ENCODE measurements at places on chromosomes 12 and 14.

- no peak for DNase-seq
Measured at GRCh38 chr12:92603741-92604432, 98.9 kb upstream of the PLEKHG7 start.

GRCh38 chr12:26789731-26790644, 43.0 kb downstream of the ITPR2 start:
- no peak for DNase-seq

DNA sequence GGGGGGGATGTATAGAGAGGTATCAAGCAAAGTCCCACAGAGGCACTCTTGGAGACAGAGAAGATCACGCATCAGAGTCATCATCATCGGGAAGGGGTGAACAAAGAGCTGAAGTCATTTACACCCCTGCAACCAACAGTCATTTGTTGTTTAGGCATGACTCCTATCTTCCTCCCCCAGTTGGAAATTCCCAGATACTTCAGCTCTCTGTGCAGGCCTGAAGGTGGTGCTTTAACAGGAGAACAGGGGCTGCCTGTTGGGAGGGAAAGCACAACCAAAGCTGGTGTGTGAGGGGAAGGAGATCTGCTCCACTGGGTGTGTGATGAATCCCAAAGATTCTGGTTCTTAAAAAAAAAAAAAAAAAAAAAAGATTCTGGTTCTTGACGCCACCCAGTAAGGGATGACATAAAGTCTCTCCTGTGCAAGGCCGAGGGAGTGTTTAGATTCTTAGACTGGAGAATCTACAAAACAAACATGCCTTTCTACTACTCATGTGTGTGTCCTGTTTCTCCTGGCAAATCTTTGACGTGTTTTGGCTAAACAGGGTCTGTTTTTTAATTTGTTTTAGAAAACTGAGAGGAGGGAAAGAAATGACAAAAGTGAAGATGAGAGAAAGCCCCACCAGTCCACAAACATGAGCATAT, 121.0 kb upstream of the ARHGAP5 start:
- no peak for DNase-seq

GRCh38 chr12:41225179-41225578, 37.1 kb downstream of the PDZRN4 start:
- no peak for DNase-seq

DNA sequence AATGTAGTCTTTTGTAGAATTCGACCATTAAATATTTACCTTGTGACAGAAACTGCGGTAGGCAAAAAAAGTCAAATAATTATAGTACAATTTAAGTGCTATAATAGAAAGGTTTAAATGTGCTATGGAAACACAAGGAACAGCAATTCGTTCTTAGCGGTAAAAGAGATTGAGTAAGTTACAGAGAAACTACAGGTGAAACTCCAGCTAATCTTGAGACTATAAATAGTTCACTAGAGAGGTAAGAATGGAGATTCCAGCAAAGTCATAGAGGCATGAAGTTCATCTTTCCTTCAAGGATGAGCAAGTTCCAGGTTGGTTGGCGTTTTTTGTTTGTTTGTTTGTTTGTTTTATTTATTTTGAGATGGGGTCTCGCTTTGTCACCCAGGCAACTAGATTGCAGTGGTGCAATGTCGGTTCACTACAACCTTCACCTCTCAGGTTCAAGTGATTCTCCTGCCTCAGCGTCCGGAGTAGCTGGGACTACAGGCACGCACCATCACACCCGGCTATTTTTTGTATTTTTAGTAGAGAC, 878 bp upstream of the R3HDM2 start:
- no peak for DNase-seq

GRCh38 chr14:61498303-61498702, 176.9 kb downstream of the PRKCH start:
- no peak for DNase-seq

DNA sequence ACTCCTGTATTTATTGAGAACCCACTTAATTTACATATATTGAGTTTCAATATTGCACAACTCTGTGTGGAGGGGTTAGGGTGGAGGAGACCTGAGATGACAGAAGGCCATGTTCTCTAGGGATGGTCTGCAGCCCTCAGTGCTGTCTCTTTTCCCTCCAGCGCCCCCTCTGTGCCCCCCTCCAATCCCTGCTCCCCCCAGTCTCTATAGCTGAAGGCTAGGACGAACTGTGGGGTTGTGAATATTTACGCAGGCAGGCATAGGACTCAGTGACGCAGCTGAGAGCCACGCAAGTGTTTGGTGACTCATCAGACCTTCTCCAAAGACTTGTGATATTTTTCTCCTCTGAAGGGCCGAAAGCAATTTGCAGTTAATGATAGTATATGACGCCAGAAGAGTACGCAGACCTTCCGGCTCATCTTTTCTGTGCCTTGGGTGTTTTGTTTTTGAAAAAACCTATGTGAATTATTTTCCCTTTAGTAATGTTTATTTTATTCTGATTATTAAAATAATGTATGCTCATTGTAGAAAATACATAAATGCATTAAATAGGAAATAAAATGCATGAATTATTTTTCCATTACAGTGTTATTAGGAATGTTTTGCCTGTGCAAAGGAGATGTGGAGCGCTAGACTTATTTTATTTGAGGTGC, 85.3 kb downstream of the SLC25A47 start:
- no peak for DNase-seq

DNA sequence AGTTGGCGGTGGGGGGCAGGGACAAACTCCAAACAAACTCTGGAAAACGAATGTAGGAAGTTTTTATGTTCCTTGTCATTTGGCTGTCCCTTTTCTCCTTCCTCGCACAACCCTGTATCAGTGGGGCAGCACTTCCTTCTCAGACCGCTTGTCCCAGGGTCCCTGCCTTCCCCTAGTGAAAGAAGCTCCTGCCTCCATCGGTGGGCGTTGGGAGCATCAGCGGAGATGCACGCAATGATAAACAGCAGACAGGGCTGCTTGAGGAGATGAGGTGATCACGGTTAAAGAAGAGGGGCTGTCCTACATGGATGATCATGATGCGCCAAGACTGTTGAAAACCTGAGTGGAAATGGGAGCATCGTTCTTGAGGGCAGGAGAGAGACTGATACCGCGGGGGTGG, 620 bp downstream of the C1S start:
- DNase-seq, result no peak

DNA sequence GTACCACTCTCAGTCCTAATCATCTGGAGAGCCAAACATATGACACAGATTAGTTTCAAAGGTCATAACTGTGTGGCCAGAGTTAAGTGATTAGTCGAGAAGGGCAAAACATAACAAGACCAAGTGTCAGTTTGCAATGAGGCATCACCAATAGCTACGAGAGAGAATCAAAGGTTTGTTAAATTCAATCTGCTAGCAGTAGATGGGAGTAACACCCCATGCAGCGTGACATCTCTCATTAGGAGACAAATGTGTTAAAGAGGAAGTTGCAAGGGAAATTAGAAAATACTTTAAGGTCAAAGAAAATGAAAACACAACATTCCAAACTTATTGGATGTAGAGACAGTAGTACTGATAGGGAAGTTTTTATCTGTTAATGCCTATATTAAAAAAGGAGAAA, 135.7 kb upstream of the SYT10 start:
- no peak for DNase-seq

DNA sequence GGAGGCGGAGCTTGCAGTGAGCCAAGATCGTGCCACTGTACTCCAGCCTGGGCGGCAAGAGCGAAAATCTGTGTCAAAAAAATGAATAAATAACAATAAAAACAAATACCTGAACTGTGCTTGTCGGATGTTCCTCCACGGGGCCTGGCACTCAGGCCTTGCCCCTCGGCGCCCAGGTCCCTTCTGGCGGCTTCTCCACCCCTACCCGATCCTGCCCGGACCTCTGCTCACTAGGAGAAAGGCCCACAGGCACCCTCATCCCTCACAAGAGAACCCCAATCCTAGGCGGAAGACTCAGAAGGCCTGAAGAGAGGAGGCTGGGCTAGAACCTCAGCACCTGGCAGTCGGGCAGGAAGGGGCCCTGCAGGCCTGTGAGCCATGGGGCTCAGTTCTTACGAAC, 21.0 kb upstream of the BTBD6 start:
- DNase-seq, result no peak

DNA sequence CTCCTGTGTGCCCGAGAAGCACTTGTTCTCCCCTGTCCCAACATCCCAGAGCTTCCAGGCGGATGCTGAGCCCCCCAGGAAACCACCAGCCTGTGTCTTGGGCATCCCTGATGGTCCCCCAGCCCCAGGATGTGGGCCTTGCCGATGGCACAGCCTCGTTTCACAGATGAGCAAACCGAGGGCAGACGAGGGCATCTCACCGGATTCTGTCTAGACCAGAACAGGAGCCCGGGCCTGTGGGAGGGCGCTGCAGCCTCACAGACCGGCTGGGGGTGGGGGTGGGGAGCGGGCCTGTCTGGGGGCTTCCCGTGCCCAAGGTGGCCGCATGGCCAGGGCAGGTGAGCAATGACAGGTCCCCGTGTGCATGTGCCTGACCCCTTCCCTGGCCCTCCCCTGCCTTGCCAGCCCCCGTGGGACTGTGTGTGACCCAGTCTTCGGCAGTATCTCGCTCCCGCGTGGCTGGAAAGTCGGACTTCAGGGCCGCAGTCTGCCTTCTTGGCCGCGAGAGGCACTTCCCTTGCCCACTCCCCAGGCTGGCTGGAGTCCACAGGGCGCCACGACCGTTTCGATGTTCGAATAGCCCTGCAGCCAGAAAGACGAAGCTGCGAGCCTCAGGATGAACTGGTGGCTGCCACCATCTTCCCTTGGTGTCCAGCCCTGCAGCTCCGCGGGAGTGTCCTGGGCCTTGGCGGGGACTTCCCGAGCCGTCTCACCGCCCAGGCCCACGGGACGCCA, 8.9 kb downstream of the RFLNA start:
- DNase-seq, result no peak

- no peak for DNase-seq
Measured at GRCh38 chr14:102485693-102486512, 23.7 kb downstream of the ANKRD9 start.

DNA sequence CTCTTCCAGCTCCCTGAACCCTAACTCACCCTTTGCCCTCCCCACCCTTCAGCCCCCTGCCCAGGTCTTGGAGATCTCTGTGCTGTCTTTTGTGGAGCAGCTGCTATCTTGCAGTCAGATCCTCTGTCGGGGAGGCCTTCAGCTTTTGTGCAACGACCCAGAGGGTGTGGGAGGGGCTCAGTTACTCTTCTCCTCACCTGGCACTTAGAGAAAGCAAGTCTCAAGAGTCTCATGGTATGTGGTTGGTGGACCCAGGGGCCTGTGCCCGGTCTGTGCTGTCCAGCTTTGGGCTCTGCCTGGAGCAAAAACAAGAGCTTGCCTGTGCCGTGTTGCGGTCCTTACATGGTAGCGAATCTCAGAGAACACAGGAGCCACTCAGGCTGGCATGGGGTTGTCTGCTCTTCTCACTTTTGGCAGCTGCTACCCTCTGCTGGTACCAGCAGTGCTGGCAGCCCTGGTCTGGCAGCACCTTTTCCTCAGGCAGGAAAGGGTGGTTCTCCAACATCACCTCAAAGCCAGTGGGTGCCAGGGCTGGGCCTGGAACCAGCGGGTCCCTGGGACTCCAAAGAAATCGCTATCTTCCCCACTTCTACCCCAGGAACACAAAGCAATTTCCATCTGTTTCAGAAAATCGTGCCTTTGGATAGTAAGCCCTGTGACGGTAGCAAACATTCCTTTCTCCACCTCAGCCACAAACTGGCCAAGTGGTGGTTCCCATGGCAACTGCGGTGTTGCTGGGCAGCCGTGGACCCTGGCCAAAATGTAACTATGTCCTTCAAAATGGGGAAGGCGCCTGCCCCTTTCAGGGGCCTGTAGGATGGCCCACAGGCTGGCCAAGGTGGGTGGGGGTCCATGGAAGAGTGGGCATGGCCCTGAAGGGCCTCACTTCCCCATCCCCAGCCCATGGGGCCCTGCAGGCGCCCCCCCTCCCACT, 90.0 kb downstream of the RIN3 start:
- no peak for DNase-seq

DNA sequence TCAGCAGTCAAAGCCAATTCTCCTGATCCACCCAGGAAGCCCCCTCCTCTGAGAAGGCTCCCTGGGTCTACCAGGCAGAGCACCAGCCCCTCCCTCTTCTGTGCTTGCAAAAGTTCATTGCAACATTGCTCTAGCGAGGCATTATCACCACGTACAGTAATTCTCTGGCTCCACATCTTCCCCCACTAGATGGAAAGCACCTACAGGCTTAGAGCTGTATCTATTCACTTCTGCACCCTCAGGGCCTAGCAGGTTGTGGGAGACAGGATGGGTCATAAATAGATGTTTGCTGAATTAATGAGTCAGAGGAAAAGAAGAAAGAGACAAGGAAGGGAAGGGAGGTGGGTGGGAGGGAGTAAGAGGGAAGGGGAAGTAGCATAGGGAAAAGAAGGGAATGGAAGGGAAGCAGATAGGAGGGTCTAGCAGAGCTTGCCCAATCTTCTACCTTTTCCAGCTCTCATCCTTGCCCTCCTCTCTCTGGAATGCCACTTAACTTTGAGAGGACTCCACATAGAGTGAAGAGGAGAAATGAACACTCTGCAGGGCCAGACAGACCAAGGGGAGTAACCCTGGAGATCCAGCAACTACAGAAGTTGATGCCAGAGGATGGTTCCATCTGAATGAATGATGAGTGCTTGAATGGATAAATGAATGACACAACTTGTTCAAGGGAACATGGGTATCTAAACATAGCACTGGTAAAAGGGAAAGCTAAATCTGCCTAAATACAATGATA, 42.0 kb upstream of the NT5DC3 start:
- DNase-seq, result no peak

DNA sequence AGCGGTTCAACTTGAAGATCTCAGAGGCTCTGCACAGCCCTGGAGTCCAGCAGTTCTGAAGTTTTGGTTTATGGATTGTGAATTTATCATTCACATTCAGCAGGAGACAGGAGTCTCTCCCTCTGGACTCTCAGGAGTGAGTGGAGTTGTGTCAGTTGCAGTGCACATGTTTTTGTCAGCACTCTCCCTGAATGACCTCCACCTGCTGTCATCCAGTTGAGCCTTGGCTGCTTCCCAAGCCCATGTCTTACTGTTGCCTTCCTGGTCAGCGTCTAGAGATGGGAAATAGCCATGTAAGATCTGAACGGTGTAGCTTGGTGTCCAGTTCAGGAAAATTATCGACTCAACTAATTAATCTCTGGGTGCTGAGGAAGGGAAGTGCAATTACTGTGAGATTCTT, 133.2 kb downstream of the PRKCH start:
- no peak for DNase-seq

GRCh38 chr12:1914114-1914911, 4.1 kb downstream of the CACNA2D4 start:
- DNase-seq, result no peak

DNA sequence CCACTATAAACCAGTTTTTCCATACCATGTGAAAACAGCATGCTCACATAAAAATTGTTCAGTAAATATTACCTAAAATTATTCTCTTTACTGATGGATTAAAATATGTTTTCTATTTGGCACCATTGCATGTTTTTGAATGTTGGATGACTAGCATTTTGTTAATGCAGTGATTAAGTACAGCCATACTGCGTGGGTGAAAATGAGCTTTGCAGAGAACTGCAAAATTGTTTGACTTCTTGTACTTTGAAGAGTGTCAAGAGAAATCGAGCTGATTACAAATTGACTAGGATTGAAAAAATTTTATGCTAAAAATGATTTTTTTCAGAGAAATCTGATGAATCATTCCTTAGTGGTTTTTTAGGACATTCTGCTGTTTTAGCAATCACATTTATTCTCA, 452.9 kb downstream of the RPL10L start:
- no peak for DNase-seq

GRCh38 chr12:101876861-101877805, at the start of gene DRAM1:
DRAM1 (plus strand) TSS chr12:101877580; CDS start chr12:101877790, 210 bp downstream.
- peak; percentile 84 for DNase-seq

All from activated CD4-positive, CD25-positive, alpha-beta regulatory T cell treated with anti-CD3 and anti-CD28 coated beads, Interleukin-2, amount 50 U/mL, for 72 hours (primary cell).